Upper lobe of right lung (tissue), 1 donor: ENCODE measurements at places on chromosomes 12 and 14. TPM values are rescaled to one million over a fixed set of nuclear protein-coding genes. Genes with fewer than 3 reads are reported as not detected.

DNA sequence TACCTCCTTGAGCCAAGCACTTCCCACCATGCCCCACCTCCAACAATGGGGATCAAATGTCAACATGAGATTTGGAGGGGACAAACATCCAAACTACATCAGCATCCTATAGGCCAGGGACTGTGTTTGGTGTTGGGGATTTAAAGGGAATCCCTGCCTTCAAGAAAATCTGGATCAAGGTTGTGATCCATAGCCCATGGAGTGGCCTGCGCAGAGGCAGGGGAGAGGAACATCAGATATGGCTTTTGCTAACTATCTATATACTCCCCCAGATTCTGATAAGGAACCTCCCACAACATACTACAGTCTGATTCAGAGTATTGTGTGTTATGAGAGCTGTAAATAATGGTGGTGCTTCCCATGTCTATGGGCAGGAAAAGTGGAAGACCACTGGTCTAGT is 5.1 kb downstream of the KIF5A start:
- no peak overlapping the region for H3K27ac ChIP-seq
- peaks cover 3% of the 10 kb centered on the region for H3K4me1 ChIP-seq
- peaks cover 9% of the 10 kb centered on the region for H3K27me3 ChIP-seq
- H3K36me3 ChIP-seq: no peaks in the 10 kb centered on the region
- no peak overlapping the region for H3K4me3 ChIP-seq

GRCh38 chr12:109835827-109836226 is 2.6 kb upstream of the TRPV4 start:
- no peak overlapping the region for H3K4me3 ChIP-seq
- H3K27me3 ChIP-seq: peaks cover 11% of the 10 kb centered on the region
- H3K4me1 ChIP-seq: no peaks in the 10 kb centered on the region
- no peak overlapping the region for H3K27ac ChIP-seq
- no peaks in the 10 kb centered on the region for H3K36me3 ChIP-seq

DNA sequence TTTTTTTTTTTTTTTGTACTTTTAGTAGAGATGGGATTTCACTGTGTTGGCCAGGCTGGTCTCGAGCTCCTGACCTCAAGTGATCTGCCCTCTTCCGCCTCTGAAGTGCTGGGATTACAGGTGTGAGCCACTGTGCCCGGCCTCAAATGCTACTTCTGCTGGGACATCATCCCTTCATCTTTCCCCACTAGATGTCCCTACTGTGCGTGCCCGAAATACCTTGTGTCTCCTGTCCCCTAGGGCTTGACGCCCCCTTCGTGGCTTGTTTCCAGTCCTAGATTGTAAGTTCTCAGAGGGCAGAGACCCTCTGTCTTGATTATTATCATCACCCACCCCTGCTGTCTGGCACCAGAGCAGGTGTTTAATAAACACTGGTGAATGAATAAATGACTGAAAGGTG is 14.9 kb downstream of the CCDC63 start:
- no peaks in the 10 kb centered on the region for H3K27me3 ChIP-seq
- H3K4me1 ChIP-seq: no peaks in the 10 kb centered on the region
- H3K4me3 ChIP-seq: no peak overlapping the region
- no peaks in the 10 kb centered on the region for H3K36me3 ChIP-seq
- no peak for DNase-seq

EPYC gene
- not detected for total RNA-seq

STRN3 gene
- total RNA-seq: 35.0 TPM
